Activated T-cell treated with anti-CD3 and anti-CD28 coated beads, Interleukin-2, amount 50 U/mL, for 4 hours (primary cell): ENCODE measurements at places on chromosomes 5 and 9. TPM values are rescaled to one million over a fixed set of nuclear protein-coding genes. Genes with fewer than 3 reads are reported as not detected.

Gene KIF4B
- not detected for total RNA-seq

Gene IL5
- 3.6 TPM for total RNA-seq

Gene DND1
- total RNA-seq, result 5.6 TPM

Gene CARD6
- 1.7 TPM for total RNA-seq

Gene MYMK
- not detected for total RNA-seq

Gene CNTFR
- not detected for total RNA-seq

Gene ENC1
- 2.4 TPM for total RNA-seq

Gene NOL6
- 150 TPM for total RNA-seq

Gene PCDHGB3
- total RNA-seq, result 0.10 TPM
